ENCODE measurements at places on chromosomes 2 and 18. TPM values are rescaled to one million over a fixed set of nuclear protein-coding genes. Genes with fewer than 3 reads are reported as not detected.

- no peak for DNase-seq
Observed at GRCh38 chr2:236866542-236867340, 218.9 kb upstream of the COPS8 start.

DNA sequence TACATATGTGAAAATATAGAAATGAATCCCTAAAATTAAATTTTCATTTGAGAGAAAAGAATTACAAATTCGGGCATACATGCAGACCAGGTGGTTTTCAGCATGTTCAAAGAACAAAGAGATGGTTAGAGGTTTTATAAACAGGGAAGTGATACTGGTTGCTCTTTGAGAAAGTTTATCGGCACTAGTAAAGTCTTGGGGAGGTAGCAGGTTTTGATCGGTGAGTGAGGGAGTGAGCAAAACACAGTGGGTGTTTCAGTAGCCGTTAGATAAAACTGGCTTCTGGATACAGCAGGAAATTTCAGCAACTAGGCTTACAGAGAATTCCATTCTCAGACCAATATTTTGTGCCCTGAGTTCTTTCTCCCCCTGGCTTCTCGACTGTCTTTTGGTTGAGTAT is 51.1 kb downstream of the DSC3 start:
- no peak for DNase-seq

GRCh38 chr2:43348908-43349661 is 122.7 kb upstream of the ZFP36L2 start:
- no peak for DNase-seq

DNA sequence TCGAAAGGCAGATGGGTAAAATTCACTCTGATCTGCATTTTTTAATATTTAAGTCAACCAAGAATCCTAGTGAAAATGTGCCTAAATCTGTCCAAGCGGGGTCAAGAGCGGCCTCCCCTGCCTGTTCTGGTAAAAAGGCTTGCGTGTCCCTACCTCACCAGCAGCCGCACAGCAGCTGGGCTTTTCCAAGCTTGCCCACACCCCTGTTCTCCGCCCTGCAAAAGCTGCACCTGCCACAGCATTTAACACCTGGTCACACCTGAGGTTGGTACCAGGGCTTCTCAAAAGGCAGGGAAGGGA is 25.8 kb upstream of the TMEM182 start:
- DNase-seq: no peak

DNA sequence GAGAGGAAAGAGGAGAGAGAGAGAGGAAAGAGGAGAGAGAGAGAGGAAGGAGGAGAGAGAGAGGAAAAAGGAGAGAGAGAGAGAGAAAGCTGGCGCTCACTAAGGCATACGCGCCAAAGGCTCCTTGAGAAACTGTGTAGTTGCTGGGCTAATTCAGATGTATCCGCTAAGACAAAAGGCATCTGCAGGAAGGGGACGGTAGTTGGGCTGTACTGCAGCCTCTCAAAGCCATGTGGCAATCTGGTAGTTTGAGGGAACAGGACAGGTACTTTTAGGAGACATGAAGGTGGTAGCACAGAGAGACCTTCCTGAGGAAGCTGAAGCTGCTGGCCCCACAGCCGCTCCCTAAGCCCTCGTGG is 31.6 kb downstream of the THNSL2 start:
- DNase-seq: no peak

DNA sequence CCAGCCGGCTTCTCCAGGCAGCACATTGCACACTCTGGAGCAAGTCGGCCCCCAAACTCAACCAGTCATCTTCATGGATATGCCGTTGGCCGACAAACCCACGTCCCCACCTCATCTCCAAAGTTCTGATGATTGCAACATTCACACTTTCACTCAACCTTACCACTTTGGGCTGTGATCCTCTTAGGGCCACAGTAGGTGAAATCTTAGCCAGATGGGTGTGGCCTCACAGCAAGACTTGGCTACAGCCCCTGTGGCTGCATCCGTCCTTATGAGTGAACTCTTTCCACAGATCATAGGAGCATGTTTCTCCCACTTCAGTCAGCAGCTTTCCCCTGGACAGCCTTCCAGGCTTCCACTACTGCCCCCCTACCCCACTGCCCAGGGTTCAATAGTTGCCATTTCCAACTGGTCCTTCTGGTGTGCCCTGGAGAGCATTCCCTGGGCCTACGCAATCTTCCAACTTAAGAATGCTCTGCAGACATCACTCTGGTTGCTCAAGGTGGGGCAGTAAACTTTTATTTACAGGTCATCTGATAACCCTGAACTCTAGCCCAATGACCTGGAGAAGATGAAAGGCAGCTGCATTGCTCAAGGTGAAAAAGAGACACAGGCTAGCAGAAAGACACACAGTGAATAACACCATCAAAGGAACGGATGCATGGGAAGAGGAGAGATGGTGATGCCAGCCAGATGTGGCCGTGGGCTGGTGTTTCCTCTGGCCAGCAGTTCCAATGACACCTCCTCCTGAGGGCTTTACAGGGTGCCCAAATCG is 34.5 kb downstream of the ARL4C start:
- DNase-seq: no peak

GRCh38 chr2:128513116-128513960 is 194.7 kb upstream of the HS6ST1 start:
- DNase-seq: no peak

GRCh38 chr18:361941-362310 is 94.1 kb upstream of the THOC1 start:
- DNase-seq: no peak

- no peak for DNase-seq
Observed at GRCh38 chr18:53950545-53950944, 273.9 kb downstream of the MBD2 start.

The NEU2 gene
- total RNA-seq: not detected

DNA sequence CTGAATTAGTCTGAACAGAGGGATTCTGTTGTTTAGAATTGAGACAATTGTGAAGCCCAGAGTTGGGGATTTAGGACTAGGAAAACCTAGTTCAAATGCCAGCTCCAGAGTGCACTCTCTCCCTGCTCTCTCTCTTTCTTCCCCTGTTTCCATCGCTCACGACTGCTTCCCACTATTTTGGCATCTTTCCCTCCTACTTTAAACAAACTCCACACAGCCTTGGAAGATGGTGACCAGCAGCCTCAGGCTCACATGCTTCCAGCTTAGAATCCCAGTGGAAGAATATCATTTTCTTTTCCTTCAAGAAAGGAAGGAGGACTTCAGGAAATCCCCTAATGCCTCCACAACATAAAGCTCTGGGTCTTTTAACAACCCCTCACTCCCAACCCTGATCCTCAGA is 6.1 kb upstream of the DNMT3A start:
- DNase-seq: no peak

- no peak for DNase-seq
Observed at GRCh38 chr18:13412017-13412416, 193.5 kb downstream of the LDLRAD4 start.

DNA sequence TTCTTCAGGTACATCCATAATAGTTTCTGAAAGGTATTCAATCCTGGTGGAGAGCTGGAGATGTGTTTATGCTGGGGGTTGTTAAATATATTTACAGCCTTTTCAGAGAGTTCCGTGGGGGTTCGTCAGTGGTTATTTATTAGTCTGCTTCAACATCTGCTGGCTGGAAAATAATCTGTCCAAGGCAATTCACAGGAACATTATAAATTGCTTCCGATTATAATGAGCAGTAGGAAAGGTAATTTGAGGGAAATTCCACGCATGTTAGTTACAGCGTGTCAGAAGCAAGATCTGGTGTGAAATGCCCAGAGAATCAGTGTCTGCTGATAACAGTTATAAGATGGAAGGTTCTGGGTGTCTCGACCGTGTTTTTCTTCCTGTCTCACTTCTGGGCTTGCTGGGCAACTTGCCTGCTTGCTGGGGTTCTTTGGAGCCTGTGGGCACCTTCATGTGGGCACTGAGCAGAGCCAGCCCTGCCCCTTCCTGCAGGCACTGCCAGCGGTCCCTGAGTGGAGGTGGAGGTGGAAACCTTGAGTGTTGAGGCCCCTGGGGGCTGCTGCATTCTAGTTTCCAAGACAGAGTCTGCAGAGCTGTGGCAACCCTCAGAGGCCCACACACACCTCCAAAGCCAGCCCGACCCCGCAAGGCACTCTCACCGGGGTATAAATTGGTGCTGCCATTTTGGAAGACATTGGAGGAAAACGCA is 185.7 kb downstream of the FAM210A start:
- DNase-seq: no peak

- no peak for DNase-seq
Observed at GRCh38 chr2:41774011-41774605, 273.7 kb upstream of the PKDCC start.

GRCh38 chr2:10256031-10256514 is 46.6 kb upstream of the HPCAL1 start:
- no peak for DNase-seq

- no peak for DNase-seq
Observed at GRCh38 chr2:198326431-198326830, 522.0 kb downstream of the PLCL1 start.

- peak; percentile 48 for DNase-seq
Observed at GRCh38 chr2:55616551-55617174, 759 bp downstream of the PPP4R3B start.

GRCh38 chr18:58992301-58993231 is 127.9 kb downstream of the ZNF532 start:
- DNase-seq: no peak

DNA sequence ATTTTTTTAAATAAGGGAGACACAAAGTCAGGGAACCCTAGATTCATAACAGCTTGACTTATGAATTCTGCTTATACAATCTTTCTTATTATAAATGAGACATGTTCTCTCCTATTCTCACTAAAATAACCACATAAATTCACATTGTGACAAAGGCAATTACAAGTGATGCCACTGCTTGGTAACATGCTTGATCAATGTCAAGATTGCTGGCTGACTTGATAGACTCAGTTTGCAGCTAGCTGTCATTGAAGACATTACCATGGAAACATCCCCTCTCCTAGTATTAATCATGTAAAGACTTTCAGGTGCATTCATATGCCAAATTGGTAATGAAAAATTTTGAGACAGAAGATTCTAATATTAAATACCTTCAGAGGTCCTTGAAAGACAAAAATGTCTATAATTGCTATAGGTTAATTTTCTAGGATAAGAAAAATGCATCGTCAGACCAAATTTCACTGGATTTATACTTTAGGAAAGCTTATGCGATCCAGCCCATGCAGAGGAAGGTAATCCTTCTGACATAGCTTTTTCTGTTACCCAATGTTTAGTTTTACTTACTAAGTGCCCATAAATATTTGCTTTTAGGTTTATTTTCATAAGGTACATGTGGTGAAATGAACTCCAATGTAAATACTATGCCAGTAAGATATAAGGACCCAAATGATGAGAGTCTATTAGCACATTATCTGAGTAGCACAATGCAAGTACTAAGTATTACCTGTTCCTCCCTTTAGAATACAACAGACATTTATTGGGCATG is 32.6 kb upstream of the ENOSF1 start:
- DNase-seq: no peak

- DNase-seq: no peak
Observed at GRCh38 chr2:65278531-65278981, 50.9 kb downstream of the ACTR2 start.

DNA sequence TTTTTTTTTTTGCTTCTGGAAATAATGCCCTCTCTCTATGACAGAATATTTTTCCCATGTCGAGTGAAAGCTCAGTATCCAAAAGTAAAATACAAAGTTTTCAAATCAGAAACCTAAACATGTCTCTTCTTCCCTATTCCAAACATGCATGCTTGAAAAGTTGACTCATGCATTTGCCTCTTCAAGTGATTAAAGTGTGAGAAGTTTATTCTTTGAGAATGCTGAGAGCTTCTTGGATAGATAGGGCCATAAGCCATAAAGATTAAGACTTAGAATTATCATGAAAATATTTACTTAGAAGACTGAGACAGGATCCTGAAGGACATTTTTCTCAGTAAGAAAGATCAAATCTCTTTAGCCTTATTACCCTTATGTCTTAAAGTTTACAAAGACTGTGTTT is 98.6 kb upstream of the EPB41L5 start:
- no peak for DNase-seq

- DNase-seq: no peak
Observed at GRCh38 chr2:127386246-127386645, 1.5 kb downstream of the MAP3K2 start.

- DNase-seq: no peak
Observed at GRCh38 chr2:2050446-2050845, 280.6 kb downstream of the MYT1L start.

The ESPNL gene
- total RNA-seq: 0.63 TPM

The KIF5C gene
- total RNA-seq: 11.0 TPM

The CCDC148 gene
- total RNA-seq: 0.38 TPM

The TMEM214 gene
- 78.9 TPM for total RNA-seq

DNA sequence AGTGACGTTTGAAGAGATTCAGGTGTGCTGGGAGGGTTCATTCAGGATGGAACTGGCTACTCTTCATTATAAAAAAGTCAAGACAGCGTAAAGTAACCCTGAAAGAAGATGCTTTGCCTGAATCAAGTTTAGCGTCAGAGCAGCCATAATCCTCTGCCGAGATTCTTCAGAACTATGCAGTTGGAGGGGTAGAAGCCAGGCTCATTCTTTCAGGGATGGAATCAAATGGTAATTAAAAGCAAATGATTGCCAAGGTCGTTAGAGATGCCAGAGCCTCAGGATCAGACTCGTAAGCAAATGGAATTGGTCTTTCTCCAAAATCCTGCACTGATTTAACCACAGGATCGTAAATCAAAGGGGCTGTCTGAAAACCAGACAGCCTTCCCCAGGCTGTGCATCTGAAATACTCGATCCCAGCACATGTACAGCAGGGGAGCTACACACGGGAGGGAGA is 21.9 kb downstream of the APCDD1 start:
- DNase-seq: no peak

DNA sequence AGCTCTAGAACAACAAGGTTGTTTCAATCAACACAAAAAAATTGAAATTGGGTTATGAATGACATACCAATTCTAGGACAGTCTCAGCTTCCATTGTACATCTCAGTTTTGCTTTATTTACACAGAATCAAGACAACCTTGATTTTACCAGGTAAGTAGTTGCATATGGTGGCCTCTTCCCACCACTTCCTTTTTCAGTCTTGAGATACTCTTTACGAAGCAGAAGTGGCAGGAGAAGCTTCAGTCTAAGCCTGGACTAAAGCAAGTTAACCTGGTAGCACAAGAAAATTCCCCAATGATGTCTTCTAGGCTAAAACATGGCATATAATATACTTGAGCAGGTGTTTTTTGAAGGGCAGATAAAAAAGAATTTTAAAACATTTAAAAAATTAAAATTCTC is 10.7 kb upstream of the FAM136A start:
- DNase-seq: no peak

- no peak for DNase-seq
Observed at GRCh38 chr2:191860760-191861466, 14.0 kb upstream of the CAVIN2 start.

The CDH2 gene
- 0.67 TPM for total RNA-seq

DNA sequence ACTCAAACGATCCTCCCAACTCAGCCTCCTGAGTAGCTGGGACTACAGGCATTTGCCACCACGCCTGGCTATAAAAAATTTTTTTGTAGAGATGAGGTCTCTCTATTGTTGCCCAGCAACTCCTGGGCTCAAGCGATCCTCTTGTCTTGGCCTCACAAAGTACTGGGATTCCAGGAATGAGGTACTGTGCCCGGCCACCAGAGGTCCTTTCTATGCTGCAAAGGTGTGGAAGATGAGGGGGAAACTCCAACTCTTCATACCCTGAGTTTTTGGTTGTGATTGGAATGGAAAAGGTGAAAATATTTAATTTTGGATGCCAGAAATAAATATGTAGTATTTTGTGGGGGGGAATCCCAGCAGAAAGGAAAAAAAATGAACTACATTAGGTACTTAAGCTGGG is 36.0 kb downstream of the MRPL33 start:
- no peak for DNase-seq

The CD302 gene
- total RNA-seq: 27.1 TPM
